ENCODE measurements at places on chromosomes 7 and 10. TPM values are rescaled to one million over a fixed set of nuclear protein-coding genes. Genes with fewer than 3 reads are reported as not detected.

- no peak overlapping the region for H3K4me3 ChIP-seq
- no peak for DNase-seq
- H3K4me1 ChIP-seq: peaks cover 8% of the 10 kb centered on the region
- H3K27ac ChIP-seq: no peak overlapping the region
Measured at GRCh38 chr10:77037735-77038403, 599.7 kb downstream of the KCNMA1 start.

DNA sequence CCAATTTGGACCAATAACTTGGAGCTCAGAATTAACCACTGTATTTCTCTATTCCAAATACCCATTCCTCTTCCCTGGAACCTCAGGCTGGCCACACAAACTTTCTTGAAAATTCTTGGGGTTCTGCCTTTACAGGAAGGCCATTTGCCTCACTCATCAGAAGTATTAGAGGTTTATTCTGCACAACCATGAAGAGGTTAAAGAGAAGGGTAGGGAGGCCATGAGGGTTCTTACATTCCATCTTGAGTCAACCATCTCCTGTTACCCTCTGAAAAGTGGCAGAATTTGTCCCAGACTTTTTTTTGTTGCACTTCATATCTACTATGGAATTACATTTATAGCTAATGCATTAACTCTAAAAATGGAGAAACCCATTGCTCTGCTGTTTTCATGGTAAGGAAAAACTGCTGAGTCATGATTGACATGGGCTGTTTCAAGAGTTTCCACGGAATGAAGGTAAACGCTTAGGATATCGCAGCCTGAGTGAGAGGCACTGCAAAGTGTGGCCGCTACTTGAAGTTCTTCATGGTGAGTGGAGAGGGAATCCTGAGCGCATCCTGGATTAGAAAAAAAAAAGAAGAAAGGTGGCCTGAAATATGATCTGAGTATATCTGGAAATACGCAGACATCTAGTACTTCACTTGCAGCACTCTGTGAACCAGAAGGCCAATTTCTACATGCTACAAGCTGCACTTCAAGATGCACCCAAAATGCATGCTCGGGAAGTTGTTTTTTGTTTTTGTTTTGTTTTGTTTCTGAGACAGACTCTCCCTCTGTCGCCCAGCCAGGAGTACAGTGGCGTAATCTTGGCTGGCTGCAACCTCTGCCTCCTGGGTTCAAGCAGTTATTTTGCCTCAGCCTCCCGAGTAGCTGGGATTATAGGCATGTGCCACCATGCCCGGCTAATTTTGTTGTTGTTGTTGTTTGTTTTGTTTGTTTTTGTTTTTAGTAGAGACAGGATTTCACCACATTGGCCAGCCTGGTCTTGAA is 83.7 kb downstream of the KIAA1217 start:
- H3K36me3 ChIP-seq: no peaks in the 10 kb centered on the region
- H3K27me3 ChIP-seq: no peaks in the 10 kb centered on the region
- H3K27ac ChIP-seq: no peak overlapping the region
- no peak for DNase-seq

- H3K36me3 ChIP-seq: no peaks in the 10 kb centered on the region
- DNase-seq: no peak
- no peaks in the 10 kb centered on the region for H3K4me1 ChIP-seq
- H3K27ac ChIP-seq: no peak overlapping the region
Measured at GRCh38 chr7:123367484-123368122, 166.8 kb downstream of the IQUB start.

The DNAJC12 gene
- 0.79 TPM for total RNA-seq

The GSTO2 gene
- total RNA-seq: 1.3 TPM

DNA sequence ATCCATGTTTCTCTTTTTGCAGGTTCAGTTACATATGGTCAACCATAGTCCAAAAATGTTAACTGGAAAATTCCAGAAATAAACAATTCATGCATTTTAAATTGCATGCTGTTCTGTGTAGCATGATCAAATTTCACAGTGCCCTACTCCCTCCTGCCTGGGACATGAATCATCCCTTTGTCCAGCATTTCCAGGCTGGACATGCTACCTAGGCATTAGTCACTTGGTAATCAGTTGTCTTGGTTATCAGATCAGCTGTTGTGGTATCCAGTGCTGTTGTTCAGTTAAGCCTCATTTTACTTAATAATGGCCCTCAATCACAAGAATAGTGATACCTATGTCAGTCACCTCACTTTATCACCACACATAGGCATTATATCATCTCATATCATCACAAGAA is 7.3 kb upstream of the PNLIP start:
- H3K27me3 ChIP-seq: peaks cover 4% of the 10 kb centered on the region
- H3K4me3 ChIP-seq: no peak overlapping the region
- DNase-seq: no peak
- H3K27ac ChIP-seq: no peak overlapping the region
- no peaks in the 10 kb centered on the region for H3K4me1 ChIP-seq

DNA sequence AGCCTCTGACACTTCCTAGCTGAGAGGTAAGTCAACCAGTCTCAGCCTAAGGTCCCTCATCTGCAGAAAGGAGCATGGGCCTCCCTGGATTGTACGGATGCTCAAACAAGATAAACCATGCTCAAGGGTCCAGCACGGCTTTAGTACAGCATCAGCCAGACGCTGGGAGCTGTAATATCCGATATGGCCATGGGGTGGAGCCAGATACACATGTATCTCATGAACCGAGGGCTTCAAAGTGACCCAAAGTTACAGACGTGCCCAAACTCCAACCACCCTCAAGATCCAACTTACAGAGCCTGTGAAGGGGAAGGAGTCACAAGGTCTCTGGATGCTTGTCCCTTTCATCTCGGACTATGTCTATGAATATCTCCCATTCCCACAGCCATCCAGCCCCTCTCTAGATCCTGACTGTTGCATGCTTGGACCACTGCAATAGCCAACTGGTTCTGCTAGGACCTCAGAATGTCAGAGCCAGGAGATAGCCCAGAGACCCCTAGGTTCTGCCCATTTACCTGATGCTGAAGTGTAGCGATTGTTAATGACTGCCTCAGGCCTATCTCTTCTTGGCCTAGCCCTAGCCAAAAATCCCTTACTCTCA is 142.4 kb downstream of the SH3PXD2A start:
- H3K27me3 ChIP-seq: no peaks in the 10 kb centered on the region
- H3K36me3 ChIP-seq: no peaks in the 10 kb centered on the region
- peak; percentile 85 for DNase-seq
- peaks cover 4% of the 10 kb centered on the region for H3K4me1 ChIP-seq

GRCh38 chr7:144388950-144389349 is 14.5 kb downstream of the NOBOX start:
- H3K36me3 ChIP-seq: no peaks in the 10 kb centered on the region
- no peak for DNase-seq
- H3K27ac ChIP-seq: no peak overlapping the region
- no peak overlapping the region for H3K4me3 ChIP-seq

GRCh38 chr10:124739119-124739921 is 4.9 kb downstream of the FAM53B start:
- H3K36me3 ChIP-seq: peaks cover 29% of the 10 kb centered on the region
- H3K27me3 ChIP-seq: peaks cover 9% of the 10 kb centered on the region
- peak overlapping the region; percentile 67 for H3K27ac ChIP-seq
- no peak for DNase-seq
- peak overlapping the region; percentile 1 for H3K4me3 ChIP-seq
